Aorta (tissue), 5 donors: ENCODE measurements at places on chromosomes 7 and 10. TPM values are rescaled to one million over a fixed set of nuclear protein-coding genes. Genes with fewer than 3 reads are reported as not detected.

DNA sequence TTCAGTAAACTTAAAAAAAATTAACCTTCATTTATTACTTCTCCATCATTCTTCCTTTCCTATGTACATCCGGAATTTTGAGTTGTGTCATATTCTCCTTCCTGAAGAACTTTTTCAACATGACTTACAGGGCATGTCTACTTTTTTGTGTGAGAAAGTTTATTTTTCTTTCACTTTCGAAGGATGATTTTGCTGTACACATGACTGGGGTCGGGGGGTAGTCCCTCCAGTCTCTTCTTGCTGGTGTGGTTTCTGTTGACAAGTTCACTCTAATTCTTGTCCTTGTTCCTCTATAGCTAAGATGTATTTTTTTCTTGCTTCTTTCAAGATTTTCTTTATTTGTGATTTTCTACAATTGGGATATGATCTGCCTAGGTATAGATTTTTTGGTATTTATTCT, 55.8 kb downstream of the INPP5A start:
- no peaks in the 10 kb centered on the region for H3K27me3 ChIP-seq
- H3K27ac ChIP-seq, result no peak overlapping the region
- DNase-seq, result no peak
- H3K4me3 ChIP-seq, result no peak overlapping the region

GRCh38 chr7:45080265-45080957, 8.4 kb downstream of the NACAD start:
- peaks cover 5% of the 10 kb centered on the region for H3K36me3 ChIP-seq
- DNase-seq, result peak; percentile 69
- no peak overlapping the region for H3K4me3 ChIP-seq
- H3K4me1 ChIP-seq, result no peaks in the 10 kb centered on the region

GRCh38 chr7:146076344-146076743, 40.3 kb upstream of the CNTNAP2 start:
- no peak overlapping the region for H3K4me3 ChIP-seq
- no peak overlapping the region for H3K27ac ChIP-seq
- no peak for DNase-seq
- H3K27me3 ChIP-seq, result no peaks in the 10 kb centered on the region

DNA sequence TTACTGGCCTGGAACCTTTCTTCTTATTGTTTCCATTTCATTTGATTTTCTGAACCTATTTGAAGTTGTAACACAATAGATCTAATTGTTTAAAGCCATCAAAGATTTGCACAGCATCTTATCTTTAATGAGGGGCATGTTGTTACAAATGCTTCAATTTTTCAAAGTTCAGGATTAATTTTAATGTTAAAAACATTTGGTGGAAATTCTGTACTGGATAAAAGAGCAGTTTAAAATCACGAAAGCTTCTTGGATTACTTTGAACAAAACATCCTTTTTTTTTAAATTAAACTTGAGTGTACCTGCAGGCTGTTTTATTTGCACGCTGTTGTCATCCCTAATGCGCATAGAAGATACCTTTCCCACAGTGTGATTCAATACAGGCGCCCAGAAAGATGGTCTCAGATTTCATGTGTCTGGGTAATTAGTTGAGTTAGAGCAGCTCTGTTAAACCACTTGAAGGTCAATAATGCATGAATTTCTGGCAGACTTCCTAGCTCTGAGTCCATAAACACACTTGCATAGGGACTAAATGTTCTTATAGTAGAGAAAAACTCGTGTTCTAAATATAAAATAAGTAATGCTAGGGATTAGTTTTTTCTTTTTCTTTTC, 29.3 kb upstream of the DDX50 start:
- no peak overlapping the region for H3K27ac ChIP-seq
- H3K27me3 ChIP-seq, result no peaks in the 10 kb centered on the region
- no peak overlapping the region for H3K4me3 ChIP-seq
- H3K36me3 ChIP-seq, result no peaks in the 10 kb centered on the region
- no peak for DNase-seq
- peaks cover 4% of the 10 kb centered on the region for H3K4me1 ChIP-seq

DNA sequence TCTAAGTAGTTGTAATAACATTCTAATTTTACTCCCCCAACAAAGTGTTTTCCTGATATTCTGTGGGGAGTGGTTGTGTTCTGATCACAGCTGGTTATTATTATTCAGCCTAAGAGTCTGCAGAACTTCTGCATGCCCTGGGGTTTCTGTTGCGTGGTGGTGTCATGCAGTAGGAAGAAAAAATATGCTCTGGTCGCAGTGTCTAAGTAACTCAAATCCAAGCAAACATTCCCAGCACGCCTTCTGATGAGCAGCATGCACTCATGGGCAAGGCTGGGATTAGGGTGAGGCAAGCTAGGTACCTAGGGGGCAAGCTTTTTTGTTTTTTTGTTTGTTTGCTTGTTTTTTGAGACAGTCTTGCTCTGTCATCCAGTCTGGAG, 112.8 kb upstream of the KMT2E start:
- no peaks in the 10 kb centered on the region for H3K36me3 ChIP-seq
- no peaks in the 10 kb centered on the region for H3K4me1 ChIP-seq
- no peak overlapping the region for H3K27ac ChIP-seq
- H3K4me3 ChIP-seq, result no peak overlapping the region

DNA sequence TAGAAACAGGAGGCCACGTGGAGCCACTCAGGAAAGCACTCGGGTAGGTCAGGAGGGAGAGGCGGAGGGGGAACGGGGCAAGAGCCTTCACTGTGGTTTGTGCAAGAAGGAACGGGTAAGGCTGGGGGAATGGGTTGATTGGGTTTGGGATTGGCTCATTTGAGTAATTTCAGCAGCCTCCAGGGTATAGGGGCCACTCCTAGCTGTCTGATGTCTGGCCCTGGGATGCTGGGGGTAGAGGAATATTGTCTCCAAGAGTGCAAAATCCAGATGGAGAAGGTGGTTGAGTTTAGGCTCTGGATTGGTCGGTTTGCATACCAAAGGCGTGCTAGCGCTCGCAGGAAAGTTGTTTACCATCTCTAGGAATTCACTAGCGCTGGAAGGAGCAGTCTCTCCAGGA, 47.2 kb downstream of the MYL10 start:
- no peak overlapping the region for H3K4me3 ChIP-seq
- no peaks in the 10 kb centered on the region for H3K4me1 ChIP-seq
- no peak overlapping the region for H3K27ac ChIP-seq
- DNase-seq, result no peak
- no peaks in the 10 kb centered on the region for H3K27me3 ChIP-seq

GRCh38 chr10:71358277-71358676, 38.4 kb upstream of the CDH23 start:
- DNase-seq, result no peak
- H3K4me3 ChIP-seq, result no peak overlapping the region
- H3K4me1 ChIP-seq, result no peaks in the 10 kb centered on the region
- no peak overlapping the region for H3K27ac ChIP-seq
- H3K36me3 ChIP-seq, result no peaks in the 10 kb centered on the region
- no peaks in the 10 kb centered on the region for H3K27me3 ChIP-seq

- H3K4me3 ChIP-seq, result no peak overlapping the region
- no peak for DNase-seq
- no peaks in the 10 kb centered on the region for H3K4me1 ChIP-seq
- no peaks in the 10 kb centered on the region for H3K27me3 ChIP-seq
- no peaks in the 10 kb centered on the region for H3K36me3 ChIP-seq
These were observed 195.0 kb upstream of the STK17A start for GRCh38 chr7:43387932-43388331.

- H3K4me1 ChIP-seq, result peaks cover 2% of the 10 kb centered on the region
- H3K4me3 ChIP-seq, result no peak overlapping the region
- no peaks in the 10 kb centered on the region for H3K36me3 ChIP-seq
- no peak for DNase-seq
- H3K27ac ChIP-seq, result no peak overlapping the region
- no peaks in the 10 kb centered on the region for H3K27me3 ChIP-seq
These were observed 28.8 kb downstream of the CACUL1 start for GRCh38 chr10:118725886-118726500.

DNA sequence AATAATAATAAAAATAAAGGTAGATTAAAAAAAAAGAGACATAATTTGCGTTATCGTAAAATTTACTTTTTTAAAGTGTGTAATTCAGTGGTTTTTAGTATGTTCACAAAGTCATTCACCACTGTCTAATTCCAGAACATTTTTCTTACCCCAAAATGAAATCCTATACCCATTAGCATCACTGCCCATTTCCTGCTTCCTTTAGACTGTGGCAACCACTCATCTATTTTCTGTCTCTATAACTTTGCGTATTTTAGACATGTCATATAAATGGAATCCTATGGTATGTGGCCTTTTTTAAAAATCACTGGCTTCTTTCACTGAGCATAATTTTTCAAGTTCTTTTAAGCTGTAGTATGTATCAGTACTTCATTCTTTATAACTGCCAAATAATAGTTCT, 53.6 kb downstream of the KAT6B start:
- DNase-seq, result no peak
- no peak overlapping the region for H3K4me3 ChIP-seq
- no peak overlapping the region for H3K27ac ChIP-seq

- H3K4me1 ChIP-seq, result peaks cover 4% of the 10 kb centered on the region
- no peaks in the 10 kb centered on the region for H3K36me3 ChIP-seq
- H3K27ac ChIP-seq, result no peak overlapping the region
These were observed 111.2 kb downstream of the RNLS start for GRCh38 chr10:88471899-88472298.

DNA sequence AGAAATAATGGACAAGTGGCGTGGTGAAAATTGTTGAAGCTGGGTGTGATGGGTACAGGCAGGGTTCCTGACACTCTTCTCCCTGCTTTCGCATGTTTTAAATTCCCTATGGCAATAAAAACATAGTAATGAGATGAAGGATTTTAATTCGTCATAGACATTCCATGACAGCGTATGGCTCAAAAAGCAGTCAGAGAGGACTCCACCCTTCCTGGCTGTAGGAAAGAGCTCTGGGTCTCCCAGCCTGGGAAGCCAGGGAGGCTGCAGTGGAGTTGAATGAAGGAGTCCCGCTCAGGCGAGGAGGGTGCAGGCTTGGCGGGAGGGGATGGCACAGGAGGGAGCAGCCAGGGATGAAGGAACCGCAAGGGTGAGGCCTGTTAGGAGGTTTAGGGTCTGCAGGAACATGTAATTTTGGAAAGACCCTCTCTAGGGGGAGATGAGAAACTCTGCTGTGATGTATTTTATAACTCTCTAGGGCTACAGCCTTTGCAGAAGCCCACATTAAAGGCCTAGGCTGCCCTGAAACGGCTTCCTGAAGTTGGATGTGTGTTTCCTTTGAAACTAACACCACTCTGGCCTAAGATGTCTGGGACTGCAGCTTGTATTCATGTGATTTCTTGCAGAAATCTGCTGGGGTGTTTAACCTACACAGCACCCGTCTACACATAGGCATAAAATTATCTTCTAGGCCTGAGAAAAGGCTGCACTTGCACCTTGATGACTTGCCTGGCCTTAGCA, 7.6 kb upstream of the LARP4B start:
- H3K27me3 ChIP-seq, result no peaks in the 10 kb centered on the region
- no peaks in the 10 kb centered on the region for H3K4me1 ChIP-seq
- no peak overlapping the region for H3K27ac ChIP-seq
- DNase-seq, result no peak

DNA sequence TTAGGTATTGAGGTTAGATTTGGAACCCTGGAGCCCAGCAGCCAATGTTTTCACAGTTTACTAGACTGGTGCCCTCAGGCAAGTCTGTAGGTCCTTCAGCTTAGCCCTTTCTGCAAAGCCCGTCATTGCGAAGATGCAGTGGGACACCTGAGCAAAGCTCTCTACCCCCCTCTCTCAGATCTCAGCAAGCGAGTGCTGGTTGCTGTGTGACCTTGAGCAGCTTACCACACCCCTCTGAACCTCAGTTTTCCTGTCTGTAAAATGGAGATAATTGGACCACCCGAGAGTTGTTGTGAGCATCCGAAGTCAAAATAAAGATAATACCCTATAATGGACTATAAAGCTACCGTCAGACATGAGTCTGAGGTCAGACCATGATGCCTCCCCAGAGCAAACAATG, 3.7 kb downstream of the NPC1L1 start:
- no peaks in the 10 kb centered on the region for H3K4me1 ChIP-seq
- H3K4me3 ChIP-seq, result no peak overlapping the region
- no peaks in the 10 kb centered on the region for H3K36me3 ChIP-seq
- H3K27ac ChIP-seq, result no peak overlapping the region
- no peaks in the 10 kb centered on the region for H3K27me3 ChIP-seq
- no peak for DNase-seq

- no peak overlapping the region for H3K27ac ChIP-seq
- H3K4me3 ChIP-seq, result no peak overlapping the region
- DNase-seq, result no peak
- no peaks in the 10 kb centered on the region for H3K4me1 ChIP-seq
- H3K36me3 ChIP-seq, result no peaks in the 10 kb centered on the region
These were observed 251.8 kb downstream of the BMPER start for GRCh38 chr7:34157137-34157536.

- H3K27ac ChIP-seq, result no peak overlapping the region
- no peak overlapping the region for H3K4me3 ChIP-seq
- H3K4me1 ChIP-seq, result no peaks in the 10 kb centered on the region
- no peaks in the 10 kb centered on the region for H3K27me3 ChIP-seq
- no peaks in the 10 kb centered on the region for H3K36me3 ChIP-seq
These were observed 108.7 kb upstream of the DGKB start for GRCh38 chr7:15011289-15011688.

DNA sequence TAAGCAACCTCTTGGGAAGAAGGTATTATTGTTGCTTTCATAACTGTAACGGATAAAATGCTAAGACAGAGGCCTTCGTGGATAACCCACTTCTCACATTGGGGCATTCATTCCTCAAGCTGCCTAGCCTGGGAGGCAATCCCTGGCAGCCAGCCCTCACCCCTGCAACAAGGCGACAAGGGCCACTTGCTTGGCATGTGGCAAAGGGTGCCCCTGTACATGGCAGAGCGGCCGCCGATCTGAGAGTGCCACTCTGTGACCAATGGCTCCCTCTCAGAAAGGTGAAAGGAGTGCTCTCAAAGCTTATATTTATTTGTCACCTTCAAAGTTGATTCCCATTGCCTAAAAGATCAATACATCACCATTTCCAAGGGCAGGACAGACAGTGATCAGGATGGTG, 31.9 kb downstream of the EBF3 start:
- no peaks in the 10 kb centered on the region for H3K27me3 ChIP-seq
- H3K36me3 ChIP-seq, result no peaks in the 10 kb centered on the region
- no peak overlapping the region for H3K27ac ChIP-seq

GRCh38 chr10:126561921-126562680, 108.4 kb downstream of the C10orf90 start:
- H3K27me3 ChIP-seq, result no peaks in the 10 kb centered on the region
- no peaks in the 10 kb centered on the region for H3K4me1 ChIP-seq
- H3K4me3 ChIP-seq, result no peak overlapping the region
- H3K36me3 ChIP-seq, result no peaks in the 10 kb centered on the region
- no peak for DNase-seq

GRCh38 chr7:84228526-84228925, 33.9 kb upstream of the SEMA3A start:
- DNase-seq, result no peak
- H3K27ac ChIP-seq, result no peak overlapping the region
- no peaks in the 10 kb centered on the region for H3K4me1 ChIP-seq
- no peaks in the 10 kb centered on the region for H3K27me3 ChIP-seq
- H3K36me3 ChIP-seq, result no peaks in the 10 kb centered on the region
- H3K4me3 ChIP-seq, result no peak overlapping the region

GRCh38 chr7:44247868-44248651, 47.3 kb downstream of the YKT6 start:
- no peaks in the 10 kb centered on the region for H3K36me3 ChIP-seq
- no peak overlapping the region for H3K27ac ChIP-seq
- H3K4me3 ChIP-seq, result no peak overlapping the region
- no peaks in the 10 kb centered on the region for H3K27me3 ChIP-seq
- no peak for DNase-seq

Gene FXYD4
- total RNA-seq, result not detected

Gene ANKRD7
- total RNA-seq, result not detected

Gene ARL4A
- total RNA-seq, result 34.3 TPM

Gene SPDYE16
- total RNA-seq, result 0.16 TPM

Gene ERVW-1
- total RNA-seq, result not detected

Gene ENTPD7
- 8.2 TPM for total RNA-seq

Gene PRLHR
- total RNA-seq, result not detected

Gene SMKR1
- not detected for total RNA-seq

Gene SEMA3D
- total RNA-seq, result 30.8 TPM

Gene UTF1
- total RNA-seq, result not detected
